ENCODE measurements at places on chromosomes 5 and 9.

GRCh38 chr5:119335261-119335677, 20.6 kb upstream of the TNFAIP8 start:
- DNase-seq: no peak

GRCh38 chr9:130707225-130707976, 13.8 kb downstream of the EXOSC2 start:
- DNase-seq: no peak

GRCh38 chr5:87807783-87808182, 395.1 kb upstream of the CCNH start:
- no peak for DNase-seq

DNA sequence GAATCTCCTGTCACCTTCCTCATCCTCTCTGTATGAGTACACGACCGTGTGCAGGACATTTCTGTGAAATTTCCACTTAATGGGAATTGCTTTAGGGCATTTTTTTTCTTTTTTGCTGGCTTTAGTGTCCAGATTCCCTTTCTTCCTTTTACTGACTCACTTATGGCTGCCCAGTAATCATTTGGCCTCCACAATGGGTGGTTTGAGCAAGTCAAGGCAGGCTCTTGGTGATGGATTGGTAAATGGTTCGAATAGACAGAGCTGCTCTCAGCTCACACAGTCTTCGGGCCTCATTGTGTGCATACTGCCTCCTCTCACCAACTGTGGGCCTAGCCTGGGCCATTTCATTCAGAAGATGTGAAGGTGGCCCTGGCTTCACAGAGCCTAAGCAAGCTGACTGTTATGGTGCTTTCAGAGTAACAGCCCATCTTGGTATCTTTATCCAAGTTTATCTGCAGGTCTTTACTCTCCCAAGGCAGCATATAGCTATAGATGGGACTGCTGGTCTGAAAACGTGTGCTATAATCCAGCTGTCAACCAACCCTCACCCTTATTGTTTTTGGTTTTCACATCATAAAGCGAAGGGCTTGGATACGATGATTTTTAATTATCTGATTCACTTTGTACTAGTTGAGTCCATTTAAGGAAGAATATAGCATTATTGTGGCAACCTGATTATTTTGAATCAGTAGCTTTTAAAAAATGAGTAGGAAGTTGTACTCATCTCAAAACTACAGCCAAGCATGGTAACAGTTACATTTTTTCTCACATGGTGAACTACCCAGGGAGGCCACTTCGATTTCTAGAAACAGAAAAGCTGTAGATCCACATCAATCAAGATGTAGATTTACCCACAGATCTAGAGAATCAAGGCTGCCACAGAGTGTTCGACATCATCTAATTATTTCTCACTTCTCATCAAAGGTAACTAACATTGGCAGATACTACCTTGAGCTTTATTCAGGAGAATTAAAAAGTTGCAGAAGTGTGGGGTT, 50.4 kb upstream of the CKMT2 start:
- no peak for DNase-seq

- DNase-seq: no peak
Observed at GRCh38 chr5:157900644-157901043, 41.7 kb upstream of the CLINT1 start.

GRCh38 chr9:38350529-38350928, 42.0 kb upstream of the ALDH1B1 start:
- no peak for DNase-seq

DNA sequence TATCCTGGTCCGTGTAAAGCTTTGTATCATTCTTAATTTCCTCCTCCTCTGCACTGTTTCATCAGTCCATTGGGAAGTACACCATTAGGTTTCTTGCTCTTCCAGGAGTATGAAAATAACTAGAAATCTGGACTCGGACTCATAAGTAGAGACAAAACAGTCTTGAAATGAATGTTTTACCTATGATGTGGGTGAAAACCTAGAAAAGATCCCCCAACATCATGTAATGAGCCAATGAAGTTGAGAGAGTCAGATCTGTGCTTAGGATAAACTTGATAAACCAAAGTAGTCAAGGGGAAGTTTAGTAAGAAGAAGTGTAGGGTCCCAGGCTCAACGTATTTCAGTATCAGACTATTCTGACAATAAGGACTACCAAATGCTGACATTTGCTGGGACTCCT, 25.2 kb downstream of the ZNF366 start:
- DNase-seq: no peak

DNA sequence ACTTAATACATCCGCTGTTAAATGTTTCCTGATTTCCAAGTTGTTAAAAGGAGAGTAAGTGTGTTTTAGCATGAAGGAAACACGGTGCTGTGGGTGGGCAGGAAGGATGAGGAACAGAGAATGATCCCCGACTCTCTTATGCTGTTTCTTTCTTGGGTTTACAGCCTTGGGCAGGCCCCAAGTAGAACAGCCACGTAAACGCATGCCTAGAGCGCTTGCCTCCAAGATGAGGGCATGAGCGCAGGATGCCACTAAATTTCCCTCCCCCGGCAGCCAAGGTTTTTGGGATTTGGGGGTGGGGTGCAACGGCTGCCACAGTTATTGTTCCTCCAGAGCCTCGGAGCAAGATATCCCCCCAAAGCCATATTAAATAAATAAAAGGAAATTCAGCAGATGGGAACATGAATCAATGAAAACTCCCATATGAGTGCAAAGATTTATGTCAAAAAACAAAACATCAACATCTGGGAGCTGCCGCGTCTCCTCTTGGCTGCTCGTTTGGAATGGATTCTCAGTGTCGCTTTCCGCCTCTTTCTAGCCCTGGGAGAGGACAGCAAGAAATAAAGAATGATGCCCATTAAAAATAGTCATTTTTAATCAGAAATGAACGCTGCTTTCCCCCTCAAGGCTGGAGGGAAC, 10.0 kb upstream of the DELE1 start:
- DNase-seq: no peak

DNA sequence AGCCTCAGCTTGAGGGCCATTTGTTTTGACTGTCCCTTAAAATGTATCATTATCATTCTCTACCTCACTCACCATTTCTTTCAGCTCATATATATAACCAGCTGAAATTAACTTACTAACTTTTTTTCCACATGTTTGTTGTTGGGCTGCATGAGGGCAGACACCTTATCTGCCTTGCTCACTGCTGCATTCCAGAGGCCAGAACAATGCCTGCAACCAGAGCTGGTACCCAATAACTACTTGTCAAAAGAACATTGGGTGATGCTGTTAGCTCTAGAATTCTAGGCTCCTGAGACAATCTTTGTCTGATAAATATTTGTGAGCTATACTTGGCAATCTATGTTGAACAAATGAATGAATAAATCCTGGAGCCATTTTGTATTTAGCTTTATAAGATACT, 68.3 kb downstream of the HTR4 start:
- no peak for DNase-seq
